RPMI7951 (cell line): ENCODE measurements at places on chromosomes 16 and 17.
A peak's percentile ranks its signal among the peaks of the same experiment; 100 is the strongest.

GRCh38 chr16:57012353-57012752 lies 23.0 kb downstream of the NLRC5 start:
- no peak for DNase-seq

DNA sequence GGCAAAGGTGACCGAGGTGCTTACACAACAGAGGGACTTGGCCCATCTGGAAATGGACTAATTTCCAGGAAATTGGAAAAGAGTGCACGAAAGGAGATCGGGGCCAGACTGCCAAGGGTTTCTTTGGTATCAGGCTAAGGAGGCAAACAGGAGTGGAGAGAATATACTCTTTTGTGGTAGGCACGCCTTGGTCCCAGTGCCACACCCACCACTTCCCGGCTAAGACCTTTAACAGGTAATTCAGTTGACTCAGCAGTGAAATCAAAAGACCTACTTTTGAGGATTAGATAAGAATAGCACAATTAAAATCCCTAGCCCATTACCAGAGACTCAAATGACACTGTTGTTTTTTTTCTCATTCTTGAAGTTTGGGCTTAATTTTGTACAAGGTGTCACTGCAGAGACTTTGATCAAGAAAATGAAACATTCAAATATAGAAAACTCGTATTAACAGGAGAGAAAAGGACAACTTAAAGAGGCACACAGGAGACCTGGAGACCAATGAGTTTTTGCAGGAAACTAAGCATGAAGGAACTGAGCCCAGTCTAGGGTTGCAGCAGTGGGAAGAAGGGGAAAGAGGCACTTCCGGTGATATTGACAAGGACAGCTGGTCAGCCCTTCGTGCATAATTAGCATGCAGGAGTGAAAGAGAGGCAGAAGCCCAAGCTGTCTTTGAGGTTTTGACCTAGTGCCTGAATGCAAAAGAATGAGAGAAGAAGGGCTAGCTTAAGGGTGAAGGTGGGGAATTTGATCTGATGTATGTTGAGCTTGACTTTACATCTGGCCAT lies 265.5 kb upstream of the CCL2 start:
- no peak for DNase-seq

DNA sequence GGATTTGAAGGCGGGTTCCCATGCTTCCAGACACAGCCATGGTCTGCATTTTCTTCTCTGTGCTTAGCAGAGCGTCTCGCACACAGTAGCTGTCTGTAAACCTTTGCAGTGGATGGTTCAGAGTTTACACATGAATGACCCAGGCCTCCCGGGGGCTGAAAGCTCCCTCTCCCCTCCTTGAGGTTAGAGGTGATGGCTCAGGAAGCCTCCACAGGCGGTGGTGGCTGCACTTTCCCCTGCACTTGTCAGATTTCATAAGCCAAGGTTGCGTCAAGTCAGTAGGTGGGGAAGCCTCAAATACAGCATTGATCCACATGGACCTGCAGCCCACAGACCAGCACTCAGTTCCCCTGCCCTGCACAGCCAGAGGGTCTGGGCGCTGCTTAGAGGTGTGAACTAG lies 211.9 kb downstream of the KATNIP start:
- DNase-seq, result no peak

- no peak for DNase-seq
These were observed 10.3 kb upstream of the LGALS9 start for GRCh38 chr17:27620721-27621120.

GRCh38 chr16:19785512-19786130 lies 67.5 kb downstream of the IQCK start:
- no peak for DNase-seq

- peak; percentile 89 for DNase-seq
These were observed 233.4 kb upstream of the HSBP1 start for GRCh38 chr16:83574388-83574787.

DNA sequence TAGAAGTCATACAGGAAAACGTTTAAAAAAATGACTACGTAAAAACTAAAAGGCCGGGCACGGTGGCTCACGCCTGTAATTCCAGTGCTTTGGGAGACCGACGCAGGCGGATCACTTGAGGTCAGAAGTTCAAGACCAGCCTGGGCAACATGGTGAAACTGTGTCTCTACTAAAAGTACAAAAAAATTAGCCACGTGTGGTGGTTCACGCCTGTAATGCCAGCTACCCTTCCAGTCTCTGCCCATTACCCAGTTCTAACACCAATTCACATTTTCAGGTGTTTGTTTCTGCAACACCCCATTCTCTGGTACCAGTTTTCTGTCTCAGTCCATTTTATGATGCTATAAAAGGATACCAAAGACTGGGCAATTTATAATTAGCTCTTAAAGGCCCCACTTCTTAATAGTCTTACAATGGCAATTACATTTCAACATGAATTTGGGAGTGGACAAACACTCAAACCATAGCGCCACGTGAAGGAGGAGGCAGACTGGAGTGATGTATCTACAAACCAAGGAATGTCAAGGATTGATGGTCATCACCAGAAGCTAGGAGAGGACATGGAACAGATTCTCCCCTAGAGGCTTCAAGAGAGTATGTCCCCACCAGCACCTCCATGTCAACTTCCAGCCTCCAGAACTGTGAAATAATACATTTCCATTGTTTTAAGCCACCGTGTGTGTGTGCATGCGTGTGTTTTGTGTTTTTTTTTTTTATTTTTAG lies 791 bp upstream of the C17orf75 start:
- peak; percentile 21 for DNase-seq

DNA sequence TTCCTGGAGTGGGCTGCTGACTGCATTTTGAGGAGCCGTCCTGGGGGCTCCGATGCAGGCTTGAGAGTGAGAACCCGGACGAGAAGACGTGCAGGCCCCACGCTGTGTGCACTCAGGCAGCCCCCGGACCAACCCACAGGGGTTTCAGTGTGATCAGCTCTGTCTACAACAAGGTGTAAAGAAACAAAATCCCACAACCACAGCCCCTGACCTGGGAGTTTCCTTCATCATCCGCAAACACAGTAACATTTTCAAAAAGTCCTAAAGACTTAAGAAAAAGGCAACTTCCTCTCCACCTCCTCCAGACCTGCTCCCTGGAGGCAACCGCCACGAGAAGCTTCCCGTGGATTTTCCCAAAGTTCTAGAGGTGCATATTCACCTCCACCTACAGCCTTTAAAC lies 15.4 kb upstream of the MEAK7 start:
- DNase-seq, result no peak

DNA sequence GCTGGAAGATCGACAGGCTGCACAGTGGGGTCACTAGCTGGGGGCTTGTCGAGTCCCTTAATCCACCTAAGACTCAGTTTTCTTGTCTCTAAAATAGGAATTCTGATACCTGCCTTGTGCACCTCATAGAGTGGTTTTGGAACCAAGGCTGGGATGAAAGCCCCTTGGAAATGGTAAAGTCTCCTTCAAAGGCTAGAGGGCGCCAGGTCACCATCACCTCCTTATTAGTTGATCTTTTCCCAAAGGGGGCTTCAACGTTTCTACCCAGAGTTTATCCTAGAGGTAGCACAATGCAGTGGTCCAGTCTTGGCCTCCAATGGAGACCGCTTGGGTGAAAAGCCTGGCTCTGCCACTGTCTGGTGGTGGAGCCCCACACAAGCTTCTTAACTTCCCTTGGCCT lies 158.2 kb downstream of the AIPL1 start:
- DNase-seq, result no peak

- no peak for DNase-seq
These were observed 21.1 kb downstream of the MINK1 start for GRCh38 chr17:4854111-4854681.

- no peak for DNase-seq
These were observed 1102.5 kb downstream of the CDH11 start for GRCh38 chr16:64019339-64019738.

- no peak for DNase-seq
These were observed 29.4 kb downstream of the PEMT start for GRCh38 chr17:17562146-17562511.
